Kidney epithelial cell (primary cell): ENCODE measurements at places on chromosomes 5 and 9. TPM values are rescaled to one million over a fixed set of nuclear protein-coding genes. Genes with fewer than 3 reads are reported as not detected.

The DBH gene
- total RNA-seq: not detected in 2 replicates

The DEPDC1B gene
- 10.6 TPM in 2 replicates for total RNA-seq

The HAPLN1 gene
- not detected in 2 replicates for total RNA-seq

DNA sequence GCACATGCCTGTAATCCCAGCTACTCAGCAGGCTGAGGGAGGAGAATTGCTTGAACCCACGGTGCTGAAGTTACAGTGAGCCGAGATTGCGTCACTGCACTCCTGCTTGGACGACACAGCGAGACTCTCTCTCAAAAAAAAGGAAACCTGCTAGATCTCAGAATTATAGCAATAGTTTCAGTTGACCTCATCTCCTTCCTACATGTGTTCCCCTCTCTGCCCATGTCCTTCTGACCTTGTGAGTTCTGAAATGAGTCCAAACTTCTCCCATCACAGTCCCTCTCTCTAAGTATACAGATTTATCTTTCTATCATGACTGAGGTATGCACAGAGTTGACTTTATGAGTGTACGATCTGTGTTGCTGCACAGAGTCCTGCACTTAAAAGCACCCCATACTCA lies 44.6 kb upstream of the SHOC1 start:
- no peak for DNase-seq

DNA sequence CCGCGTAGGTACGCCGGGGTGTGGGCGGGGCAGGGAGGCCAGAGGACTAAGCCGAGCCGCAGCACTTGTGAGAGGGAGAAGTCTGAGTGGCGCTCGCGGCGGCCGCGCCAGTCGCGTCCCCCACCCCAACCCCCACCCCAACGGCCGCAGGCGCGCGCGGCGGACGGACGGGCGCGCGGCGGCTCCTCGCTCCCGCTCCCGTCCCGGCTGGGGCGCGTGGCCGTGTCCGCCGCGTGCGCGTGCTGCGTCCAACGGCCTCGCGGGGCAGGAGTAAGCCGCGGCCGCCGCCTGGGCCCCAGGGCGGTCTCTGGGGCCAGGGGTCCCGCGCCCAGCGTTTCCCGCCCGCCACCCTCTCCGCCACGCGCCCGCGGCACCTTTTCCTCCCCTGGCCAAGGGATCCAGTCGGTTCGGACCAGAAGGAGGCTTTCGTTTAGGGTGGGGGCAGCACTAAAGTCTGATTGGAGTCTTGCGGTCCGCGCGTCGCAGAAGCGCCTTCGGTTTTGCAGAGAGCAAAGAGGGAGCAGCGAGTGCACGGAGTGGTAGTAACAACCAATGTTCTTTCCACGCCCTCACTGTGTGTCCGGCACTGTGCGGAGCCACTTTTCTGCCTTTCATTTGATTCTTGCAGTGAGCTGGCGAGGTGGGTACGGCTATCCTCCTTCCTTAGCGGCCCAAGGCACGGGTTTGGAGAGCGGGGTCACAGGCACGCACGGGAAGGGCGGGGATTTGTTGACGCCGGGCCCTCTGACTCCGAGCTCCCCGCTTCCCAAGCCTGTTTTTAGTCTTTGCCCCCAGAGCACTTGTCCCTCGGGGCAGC lies 483 bp downstream of the G3BP1 start:
- DNase-seq: no peak
